Suppressor macrophage (primary cell): ENCODE measurements at places on chromosomes 5 and 9.

- peak; percentile 51 for DNase-seq
Observed at GRCh38 chr9:85740787-85741094, 1.0 kb downstream of the AGTPBP1 start.

GRCh38 chr5:139341187-139341688 lies 416 bp upstream of the PAIP2 start:
- DNase-seq, result no peak

- peak; percentile 11 for DNase-seq
Observed at GRCh38 chr9:19408316-19408692, 505 bp upstream of the ACER2 start.

- no peak for DNase-seq
Observed at GRCh38 chr5:153619771-153620170, 129.3 kb downstream of the GRIA1 start.

- no peak for DNase-seq
Observed at GRCh38 chr5:106331415-106331814, 1339.3 kb downstream of the EFNA5 start.

GRCh38 chr5:139458580-139459407 lies 3.7 kb downstream of the ECSCR start:
- peak; percentile 70 for DNase-seq

DNA sequence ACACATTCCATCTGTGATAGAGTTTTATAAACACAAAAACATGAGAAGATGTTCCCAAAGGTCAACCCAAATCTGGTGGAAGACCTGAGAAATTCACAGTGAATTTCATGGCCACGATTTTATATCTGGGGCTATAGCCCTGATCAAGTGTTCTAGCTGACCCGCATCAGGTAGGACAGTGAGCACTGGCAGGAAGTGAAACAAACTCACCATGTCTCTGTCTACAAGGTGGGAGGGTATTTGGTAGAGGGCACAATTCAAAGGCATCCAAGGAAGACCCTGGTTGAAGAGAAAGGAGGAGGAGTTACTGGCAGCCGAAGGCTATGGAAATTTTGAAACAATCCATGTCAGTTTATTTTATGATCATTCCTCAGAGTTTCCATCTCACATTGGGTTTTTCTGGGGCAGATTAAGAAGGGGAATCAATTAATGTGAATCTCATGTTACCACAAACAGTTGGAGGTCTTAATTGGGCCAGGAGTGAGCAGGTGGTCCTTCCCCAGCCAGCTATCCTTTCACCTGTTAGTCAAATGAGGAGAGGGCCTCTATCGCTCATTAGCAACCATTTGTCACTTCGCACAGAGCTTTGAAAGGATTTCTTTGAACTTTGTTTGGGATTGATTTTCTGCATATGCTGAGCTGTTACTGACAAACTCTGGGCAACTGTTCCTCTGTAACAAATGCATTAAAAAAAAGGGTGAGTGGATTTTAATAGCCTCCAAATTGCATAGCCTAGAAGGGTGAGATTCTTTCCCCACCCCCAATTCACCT lies 612.0 kb upstream of the CLINT1 start:
- DNase-seq, result no peak

- DNase-seq, result no peak
Observed at GRCh38 chr5:141613344-141613743, 5.5 kb downstream of the DIAPH1 start.

DNA sequence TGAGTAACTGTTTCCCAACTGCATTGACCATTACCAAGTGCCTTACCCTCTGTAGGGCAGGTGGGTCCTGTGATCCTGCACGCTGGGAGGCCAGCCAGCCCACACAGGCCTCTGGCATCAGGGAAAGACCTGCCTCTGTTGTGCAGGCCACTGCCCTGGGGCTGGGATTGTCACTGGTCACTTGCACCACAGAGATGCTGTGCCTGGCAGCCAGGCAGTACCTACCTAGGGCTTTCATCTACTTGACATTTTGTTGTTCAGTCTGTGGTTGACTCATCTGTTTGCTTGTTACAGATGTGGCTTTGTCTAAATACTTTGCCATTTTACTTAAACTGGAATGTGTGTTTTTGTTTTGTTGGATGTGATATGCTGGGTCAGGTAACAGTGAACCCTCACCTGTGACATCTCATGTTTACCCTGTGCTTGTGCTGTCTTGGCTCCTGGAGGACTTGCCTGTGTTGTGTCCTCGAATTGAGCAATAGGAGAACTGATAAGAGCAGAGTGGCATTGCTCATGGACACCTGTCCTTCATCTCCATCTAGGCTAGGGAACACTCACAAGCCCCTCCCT lies 32.8 kb downstream of the SECISBP2 start:
- no peak for DNase-seq

DNA sequence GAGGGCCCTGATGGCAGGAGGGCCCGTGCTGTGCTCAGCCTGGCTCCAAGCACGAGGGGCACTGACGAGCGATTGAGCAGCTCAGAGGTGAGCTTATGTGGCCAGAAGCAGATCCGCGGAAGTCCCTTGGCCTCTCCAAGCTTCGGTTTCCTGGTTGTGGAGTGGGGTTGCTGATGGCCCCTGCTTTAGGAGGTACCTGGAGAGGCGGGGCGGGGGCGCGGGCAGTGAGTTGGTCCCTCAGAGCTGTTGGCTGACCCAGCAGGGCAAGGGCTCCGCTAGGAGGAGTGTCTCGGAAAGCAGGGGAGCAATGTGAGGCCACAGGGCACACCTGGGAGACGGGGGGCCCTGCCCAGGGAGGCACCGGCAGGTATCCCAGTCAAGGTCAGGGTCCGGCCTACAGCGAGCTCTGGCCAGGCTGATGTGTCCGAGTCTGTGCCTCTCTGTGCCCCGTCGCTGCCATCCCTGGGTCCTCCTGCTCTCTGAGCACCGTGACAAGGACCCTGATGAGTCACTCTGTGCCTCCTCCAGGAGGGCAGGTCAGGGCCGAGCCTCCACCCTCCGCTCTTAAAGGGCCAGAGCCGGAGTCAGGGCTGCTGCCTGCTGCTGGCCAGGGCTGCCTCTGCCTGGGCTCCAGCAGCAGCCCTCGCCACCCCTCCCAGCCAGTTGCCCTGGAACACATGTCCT lies 14.8 kb downstream of the NCS1 start:
- peak; percentile 39 for DNase-seq

DNA sequence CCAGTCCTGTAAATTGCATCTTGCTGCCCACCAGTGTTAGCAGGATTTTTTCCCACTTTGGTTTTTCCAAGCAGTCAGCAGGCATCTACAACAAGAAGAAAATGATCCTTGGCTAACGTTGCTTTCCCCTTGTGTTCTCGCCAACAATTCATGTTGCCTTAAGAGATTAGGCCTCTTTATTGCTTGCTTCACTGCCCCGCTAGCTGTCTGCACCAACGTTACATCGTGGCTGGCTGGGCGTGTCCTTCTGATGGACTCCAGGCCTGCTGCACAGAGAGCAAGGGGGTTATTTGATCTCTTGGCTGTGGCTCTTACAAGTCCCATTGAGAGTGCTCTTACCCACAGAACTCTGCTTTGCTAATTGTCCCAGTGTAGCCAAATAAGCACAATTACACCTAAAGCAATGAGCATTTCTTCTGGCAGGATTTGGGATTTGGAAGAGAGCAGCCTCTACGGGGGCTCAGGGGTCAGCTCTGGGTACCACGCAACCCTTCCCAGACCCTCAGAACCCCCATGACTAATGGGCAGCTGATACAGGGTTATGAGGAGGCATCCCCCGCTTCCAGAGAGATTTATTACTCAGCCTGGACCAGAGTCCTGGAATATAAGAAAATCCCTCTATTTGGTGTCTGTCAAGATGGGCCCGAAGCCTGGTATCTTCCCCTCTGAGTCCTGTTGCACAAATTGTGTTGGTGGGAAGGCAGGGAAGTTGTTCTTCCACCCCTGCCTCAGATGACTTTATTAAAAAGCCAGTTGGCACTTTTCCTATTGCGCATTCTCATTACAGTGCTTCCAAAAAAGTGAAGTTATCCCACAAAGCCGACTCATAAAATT lies 17.6 kb downstream of the DCANP1 start:
- peak; percentile 71 for DNase-seq

DNA sequence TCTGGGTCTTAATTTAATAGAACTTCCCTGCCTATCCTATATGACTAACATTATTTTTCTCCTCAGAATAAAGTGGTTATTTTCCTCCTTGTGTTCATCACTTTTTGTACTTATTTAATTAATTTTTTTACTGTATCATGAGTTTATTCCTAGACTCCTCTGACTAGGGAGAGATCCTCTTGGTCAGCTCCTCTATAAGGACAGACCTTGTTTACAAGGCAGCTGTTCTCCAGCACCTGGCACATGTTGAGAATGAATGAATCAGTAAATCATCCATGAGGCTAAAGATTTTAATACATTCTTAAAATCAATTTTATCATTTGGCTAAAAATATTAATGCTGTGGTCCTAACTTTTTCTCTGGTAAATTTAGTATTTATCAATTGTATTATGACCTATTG lies 139.8 kb downstream of the NUDT12 start:
- no peak for DNase-seq

DNA sequence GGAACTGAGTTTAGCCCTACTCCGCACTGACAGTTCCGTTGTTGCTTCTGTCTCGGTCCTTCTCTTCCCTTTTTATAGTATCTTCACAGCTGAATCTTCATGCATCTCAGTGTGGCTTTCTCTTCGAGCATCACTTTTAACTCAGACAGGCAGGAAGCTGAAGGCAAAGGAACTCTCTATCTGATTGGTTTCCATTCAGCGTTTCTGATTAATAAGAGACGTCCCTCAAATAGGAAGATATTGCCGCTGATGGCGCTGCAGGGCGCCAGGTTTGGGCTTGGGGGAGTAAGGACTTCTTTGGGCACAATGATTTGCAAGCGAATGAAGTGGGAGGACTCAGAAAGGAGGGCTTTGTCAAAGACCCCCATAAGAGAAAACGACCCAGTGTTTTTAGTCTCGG lies at the start of gene CDH9:
Gene CDH9 (minus strand): TSS at position 111 of the 400 bp plus-strand sequence. CDS start 50,253 bp downstream, outside the sequence.
- no peak for DNase-seq

- DNase-seq, result no peak
Observed at GRCh38 chr9:28925157-28925556, 1351.9 kb upstream of the C9orf72 start.

- DNase-seq, result no peak
Observed at GRCh38 chr9:135712613-135713295, 10.8 kb downstream of the KCNT1 start.

DNA sequence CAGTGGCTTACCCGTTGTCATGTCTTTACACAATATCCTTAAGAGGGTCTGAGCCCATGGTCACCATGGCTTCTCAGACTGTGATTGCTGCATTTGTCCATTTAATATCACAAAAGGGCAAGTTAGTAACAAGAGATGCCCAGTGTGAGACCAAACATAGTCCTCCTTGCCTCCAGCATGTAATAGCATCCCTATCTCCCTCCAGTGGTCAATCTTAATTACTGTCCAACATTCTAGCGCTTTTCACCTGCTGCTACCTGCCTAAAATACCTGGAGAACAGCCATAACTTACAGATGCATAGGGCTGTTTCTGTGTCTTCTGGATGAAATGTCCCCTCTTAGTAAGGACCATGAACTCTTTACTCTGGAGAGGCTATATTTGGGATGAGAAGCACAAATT lies 267.2 kb upstream of the DAB2 start:
- DNase-seq, result no peak

- no peak for DNase-seq
Observed at GRCh38 chr9:9799287-9799686, 813.5 kb downstream of the PTPRD start.

DNA sequence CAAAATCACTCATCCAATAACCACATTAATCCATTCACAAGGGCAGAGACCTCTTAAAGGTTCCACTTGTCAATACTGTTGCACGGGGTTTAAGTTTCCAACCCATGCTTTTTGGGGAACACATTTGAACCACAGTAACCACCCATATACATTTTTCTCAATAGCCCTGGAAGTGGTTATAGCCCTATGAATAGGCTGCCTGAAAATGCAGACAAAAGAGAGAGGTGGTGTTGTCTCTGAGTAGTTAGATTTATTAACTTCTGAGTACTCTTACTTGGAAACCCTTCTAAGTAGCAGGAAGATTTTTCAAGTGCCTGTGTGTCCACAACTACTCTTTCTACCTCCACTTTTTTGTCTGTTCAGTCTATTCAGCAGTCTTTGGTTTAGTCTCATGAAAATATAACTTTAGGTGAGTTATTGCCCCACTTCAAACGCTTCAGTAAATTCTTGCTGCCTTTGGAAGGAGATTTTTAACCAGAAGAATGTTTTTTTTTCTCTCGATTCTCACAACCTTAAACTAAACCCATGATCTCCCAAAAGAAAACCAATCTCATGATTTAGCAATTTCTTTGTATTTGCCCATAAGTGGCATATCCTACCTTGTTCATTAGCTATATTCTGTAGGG lies 42.6 kb downstream of the ARHGEF28 start:
- DNase-seq, result no peak

GRCh38 chr9:101904845-101905244 lies 166.4 kb upstream of the GRIN3A start:
- DNase-seq, result no peak

- peak; percentile 42 for DNase-seq
Observed at GRCh38 chr9:89883401-89884341, 278.9 kb downstream of the GADD45G start.

DNA sequence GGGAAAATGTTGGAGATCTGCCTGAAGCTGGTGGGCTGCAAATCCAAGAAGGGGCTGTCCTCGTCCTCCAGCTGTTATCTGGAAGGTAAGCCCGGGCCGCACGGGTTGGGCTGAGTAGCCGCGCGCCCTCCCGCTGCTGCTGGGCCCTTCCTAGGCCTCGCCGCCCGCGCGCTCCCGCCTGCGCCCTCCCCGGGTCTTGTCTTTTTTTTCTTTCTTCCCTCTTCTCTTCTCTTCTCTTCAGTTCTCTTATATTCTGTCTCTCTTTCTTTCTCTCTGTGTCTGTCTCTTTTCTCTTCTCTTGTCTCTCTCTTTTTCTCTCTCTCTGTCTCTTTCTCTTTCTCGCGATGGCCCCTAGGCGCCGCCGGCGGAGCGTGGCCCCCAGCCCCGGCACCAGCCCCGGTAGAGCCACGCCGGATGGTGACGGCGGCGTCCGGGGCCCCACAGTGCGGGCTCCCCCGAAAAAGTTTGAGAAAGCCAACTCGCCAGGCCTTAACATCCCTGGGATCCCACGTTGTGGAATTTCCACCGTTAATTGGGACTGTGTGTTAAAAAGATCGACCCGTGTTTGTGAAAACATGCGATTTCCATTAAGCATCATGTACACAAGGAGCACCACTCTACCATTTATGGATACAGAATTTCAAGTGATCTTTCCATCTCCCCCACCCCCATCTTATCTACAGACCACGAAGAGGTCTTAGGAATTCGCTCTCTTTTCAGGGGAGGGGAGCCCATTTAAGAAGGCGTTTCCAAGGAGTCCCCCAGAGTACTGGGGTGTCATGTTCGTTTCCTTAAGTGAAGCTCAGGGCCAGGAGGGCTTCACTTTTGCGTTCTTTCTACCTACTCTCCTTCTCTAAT lies 616 bp downstream of the ABL1 start:
- peak; percentile 52 for DNase-seq

GRCh38 chr5:59152701-59153245 lies 569.9 kb downstream of the RAB3C start:
- no peak for DNase-seq
